Stimulated activated CD4-positive, alpha-beta T cell treated with anti-CD3 and anti-CD28 coated beads, Interleukin-4, amount 100 ng/mL, for 24 hours (primary cell): ENCODE measurements at places on chromosomes 3 and 15.

GRCh38 chr3:36373666-36374065, 6.6 kb upstream of the STAC start:
- no peak for DNase-seq

DNA sequence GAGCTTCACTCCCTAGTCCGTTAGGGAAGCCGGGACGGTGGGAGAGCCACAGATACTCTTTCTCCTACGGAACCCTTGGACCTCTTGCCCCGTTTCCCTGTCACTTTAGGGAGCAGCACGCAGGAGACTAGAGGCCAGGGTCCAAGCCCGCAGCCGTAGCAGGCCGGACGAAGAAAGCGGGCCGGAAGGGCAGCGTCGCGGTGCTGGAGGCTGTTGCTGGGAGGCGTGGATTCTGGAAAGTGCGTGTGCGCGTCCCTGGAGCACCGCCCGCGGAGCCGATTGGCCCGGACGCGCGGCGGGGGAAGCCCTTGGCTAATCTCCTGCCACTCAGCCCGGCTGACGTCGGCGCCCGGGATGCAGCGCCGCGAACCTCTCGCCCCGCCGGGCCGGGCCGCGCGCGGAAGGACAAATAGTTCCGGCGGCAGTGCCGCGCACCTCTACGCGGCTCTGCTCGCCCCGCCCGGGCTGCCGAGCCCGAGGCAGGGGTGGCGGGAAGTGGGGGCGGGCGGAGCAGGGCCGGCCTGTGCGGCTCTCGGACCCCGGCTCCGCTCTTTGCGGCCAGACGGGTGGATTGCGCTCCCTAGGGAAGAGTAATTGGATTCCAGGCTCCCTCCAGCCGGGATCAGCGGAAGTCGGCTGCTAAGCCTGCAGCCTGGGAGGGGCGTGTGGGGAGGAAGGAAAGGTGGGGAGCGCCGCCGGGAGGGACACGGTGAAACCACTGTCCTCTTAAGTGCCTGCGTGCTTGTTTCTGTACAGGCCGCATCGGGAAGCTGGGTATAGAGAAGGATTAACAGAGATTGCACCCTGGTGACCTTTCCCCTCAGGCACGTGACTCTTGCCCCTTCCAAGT, 31.3 kb upstream of the TCF12 start:
- DNase-seq: peak; percentile 81

- DNase-seq: no peak
These were observed 18.5 kb downstream of the LARP6 start for GRCh38 chr15:70835415-70835814.

DNA sequence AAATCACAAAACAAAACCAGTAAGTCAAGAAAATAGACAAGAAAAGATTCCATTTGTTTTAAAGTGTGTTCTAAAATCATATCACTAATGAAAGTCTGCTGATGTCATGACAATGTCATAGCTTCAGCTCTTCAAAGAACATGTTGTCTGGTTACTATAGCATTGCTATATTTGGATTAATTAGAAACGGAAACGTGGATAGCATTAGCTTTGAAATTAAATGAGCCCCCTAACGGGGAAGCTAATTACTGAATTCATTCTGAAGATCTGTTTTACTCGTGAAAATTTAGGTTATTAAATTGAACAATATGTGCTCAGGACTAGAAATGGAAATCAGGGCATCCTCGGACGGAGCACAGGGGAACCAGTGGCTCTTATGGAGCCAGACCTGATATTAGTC, 316.7 kb upstream of the AGTR1 start:
- no peak for DNase-seq

DNA sequence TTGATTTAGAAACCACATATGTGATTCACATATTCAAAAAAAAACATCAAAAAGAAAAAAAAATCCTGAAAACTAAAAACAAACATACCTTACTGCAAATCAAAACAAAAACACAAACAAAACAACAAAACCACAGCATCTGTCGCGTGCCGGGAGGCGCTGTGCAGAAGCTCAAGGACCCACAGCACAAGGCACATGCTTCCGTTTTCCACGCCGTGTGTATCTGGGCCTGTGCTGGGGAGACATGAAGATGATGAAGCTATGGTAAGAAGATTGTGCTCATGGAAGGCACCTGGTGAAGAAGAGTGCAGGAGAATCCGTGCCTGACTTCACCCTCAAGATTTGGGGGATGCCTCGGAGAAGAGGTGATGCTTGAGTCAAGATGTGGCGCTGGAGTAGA, 788.9 kb upstream of the ARRDC4 start:
- DNase-seq: no peak

DNA sequence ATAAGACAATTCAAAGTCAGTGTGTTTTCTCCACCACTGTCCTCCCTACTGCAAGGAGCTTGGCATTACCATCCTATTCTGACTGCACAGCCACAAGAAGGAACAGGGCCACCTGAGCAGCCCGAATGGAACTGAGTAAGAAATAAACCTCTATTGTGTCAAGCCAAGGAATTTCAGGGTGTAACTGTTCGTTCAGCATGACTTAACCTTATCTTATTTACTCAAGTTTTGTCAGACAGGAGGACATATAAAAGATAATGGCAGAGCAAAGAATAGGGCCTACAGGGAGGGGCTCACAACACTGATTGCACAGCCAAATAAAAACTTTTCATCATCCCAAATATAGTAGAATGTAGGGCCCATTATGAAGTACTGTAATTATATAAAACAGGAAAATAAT, 236.1 kb downstream of the NEK10 start:
- DNase-seq: no peak

- no peak for DNase-seq
These were observed 68.6 kb downstream of the ST6GAL1 start for GRCh38 chr3:186998937-186999368.

- DNase-seq: no peak
These were observed 96.0 kb upstream of the NPHP3 start for GRCh38 chr3:132818251-132818650.

GRCh38 chr3:46478341-46478740, 13.6 kb upstream of the LTF start:
- DNase-seq: no peak
